ENCODE measurements at places on chromosomes 1 and 21.

DNA sequence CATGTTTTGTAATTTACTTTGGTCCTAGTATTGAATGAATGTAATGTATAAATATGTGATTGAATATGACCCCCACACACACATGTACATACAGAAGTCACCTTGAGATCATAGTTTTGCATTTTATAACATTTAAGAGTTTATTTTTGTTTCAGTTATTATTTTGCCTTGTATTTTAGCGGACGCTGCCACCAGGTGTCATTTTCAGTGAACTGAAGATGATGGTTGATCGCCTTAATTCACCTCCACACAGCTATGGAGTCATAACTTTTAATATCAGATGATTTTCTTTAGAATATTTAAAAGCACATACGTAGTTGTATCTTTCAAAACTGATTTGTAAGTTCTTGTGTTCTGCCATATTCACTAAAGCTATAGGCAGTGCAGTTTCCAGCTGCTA is 130.4 kb downstream of the DYRK1A start:
- DNase-seq, result no peak

DNA sequence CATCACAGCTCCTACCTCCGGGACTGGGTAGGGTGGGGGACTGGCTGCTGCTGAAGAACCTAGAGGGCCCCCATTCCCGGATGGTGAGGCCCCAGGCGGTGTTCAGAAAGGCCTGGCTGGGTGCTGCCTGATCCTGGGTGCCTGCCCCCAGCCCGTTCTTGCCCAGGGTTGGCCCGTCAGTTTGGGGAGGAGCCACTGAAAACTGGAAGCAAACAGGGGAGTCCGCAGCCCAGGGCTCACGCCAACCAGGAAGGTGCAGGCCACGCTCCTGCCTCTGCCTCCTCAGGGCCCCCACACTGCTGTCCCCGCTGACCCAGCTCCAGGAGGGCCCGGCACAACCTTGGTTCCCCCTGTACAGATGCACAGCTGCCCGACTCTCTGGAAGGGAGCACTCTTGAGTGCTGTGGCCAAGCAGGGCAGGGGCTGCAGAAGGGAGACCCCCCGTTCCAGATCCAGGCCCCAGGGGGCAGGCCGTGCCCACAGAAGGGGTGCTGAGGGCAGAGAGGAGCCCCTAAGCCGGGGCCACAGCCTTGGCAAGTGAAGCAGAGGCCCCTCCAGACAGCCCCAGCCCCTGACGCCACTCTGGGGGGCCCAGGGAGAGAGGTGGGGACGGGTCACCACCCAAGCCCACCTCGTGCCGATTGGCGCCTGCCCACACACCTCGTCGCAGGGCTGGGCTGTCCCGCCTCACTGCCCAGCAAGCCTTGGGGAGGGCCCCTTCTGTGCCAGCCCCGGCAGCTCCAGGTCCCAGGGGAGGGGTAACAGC is 5.5 kb downstream of the C1QTNF12 start:
- DNase-seq, result no peak

- no peak for DNase-seq
Observed at GRCh38 chr1:198472119-198472518, 68.4 kb downstream of the ATP6V1G3 start.

DNA sequence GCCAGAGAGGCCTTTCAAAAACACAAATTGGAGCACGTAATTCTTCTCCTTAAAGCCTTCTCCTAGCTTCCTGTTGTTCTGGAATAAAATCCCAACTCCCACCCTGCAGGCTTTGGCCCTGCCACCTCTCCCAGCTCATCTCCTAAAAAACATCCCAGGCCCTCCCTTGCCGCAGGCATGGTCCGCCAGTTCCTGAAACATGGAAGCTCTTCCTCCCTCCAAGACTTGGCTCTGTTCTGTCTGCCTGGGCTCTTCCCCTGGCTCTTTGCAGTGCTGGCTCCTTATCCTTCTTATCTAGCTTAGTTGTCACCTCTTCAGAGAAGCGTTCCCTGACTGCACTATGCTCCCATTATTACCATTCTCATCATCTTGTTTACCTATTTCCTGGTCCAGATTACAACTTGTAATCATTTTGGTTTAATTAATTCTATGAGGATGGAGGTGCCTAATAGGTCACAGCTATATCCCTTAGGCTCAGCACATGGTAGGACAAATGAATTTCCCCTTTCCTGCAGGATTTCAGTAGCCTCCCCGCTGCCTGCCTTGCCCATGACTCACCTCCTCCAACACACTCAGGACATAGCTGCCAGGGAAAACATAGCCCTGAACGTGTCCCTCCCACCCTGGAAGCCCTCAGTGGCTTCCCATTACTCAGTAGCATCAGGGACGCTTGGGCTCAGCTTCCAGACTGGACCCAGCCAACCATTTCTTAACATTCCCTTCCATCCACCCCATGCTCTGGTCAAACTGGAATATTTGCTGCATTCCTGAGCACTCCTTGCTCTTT is 15.7 kb upstream of the IGSF21 start:
- no peak for DNase-seq

GRCh38 chr1:116586741-116587143 is 15.9 kb upstream of the CD58 start:
- no peak for DNase-seq

DNA sequence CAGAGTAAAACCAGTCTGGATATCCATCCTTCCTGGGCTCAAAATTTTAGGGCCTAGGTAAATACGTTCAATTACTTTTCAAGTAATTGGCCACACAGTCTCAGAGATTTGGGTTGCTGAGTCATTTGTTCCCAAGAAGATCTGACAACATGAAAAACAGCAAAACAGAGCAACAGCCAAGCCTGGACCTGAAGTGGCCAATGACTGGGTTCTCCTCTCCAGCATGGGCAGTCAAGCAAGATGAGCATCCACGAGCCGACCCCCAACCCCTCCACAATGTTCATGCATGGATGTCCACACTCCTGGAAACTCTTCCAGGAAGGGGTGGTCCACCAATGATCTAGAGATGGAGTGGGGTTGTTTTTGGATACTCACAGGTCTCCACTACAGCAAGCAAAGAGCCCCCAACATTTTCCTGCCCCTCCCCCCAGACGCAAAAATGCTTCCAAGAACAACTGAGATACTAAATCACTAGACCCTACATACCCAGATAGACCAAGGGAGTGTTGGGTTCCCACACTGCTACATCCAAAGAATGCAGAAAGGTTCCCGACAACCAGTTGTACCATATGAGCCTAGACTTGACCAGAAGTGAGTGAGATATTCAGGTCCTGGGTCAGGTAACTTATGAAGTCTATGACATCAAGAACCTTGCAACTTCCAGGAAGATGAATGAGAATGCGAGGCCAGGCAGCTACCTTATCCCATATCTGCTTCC is 73.0 kb downstream of the CD46 start:
- no peak for DNase-seq

DNA sequence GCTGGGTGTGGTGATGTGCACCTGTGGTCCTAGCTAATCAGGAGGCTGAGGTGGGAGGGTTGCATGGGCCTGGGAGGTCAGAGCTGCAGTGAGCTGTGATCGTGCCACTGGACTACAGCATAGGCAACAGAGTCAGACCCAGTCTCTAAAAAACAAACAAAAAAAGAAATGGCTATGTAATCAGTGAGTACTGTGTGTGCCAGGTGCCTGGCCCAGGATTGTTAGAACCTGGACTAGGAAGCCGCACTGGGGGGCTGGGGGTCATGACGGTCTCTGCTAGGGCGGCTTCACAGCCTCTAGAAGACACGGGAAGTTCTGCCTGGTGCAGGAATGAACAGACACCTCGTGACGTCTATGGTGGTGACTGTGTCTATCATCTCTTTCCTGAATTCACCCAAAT is 8.5 kb downstream of the TMEM9 start:
- no peak for DNase-seq

DNA sequence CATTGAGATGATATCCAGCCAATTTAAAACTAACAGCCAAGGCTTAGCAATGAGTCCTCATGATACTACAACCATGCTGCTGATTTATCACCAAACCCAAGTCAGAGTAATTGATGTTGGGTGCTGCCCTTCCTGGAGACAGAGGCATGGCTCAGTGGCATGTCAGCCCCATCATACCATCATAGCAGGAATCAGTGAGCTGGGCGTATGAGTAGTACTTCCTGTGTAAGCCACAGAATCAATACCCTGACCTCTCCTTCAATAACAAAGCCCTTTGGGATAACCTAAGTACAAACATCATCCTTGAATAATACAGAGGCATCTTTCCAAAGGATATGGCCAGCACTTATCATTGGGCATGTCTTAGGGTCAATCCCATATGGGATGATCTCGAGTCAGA is 3.0 kb upstream of the LCE1E start:
- DNase-seq, result no peak

DNA sequence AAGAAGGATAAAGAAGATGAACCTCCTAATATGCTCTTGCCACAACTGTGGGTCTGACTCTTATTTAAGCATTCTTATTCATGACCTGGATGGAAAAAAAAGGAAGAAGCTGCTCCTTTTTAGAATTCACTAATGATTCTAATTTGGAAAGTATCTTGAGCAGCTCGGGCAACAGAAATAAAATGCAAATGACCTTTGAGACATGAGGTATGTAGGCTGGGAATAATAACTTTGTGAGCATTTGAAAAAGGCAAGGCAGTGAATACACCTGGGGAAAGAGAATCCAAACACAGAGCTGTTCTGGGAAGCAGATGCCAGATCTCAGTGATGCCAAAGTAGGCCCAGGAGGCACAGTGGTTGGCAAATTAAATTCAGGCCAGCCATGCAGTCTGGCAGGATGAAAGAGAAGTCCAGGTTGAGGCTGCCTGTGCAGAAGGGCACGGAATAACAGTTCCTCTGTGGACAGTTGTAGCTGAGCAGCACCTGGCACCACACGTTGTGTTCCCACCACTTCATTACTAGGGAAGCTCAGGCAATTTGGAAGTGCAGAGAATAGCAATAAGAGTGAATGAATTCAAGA is 320.8 kb upstream of the ST6GALNAC5 start:
- no peak for DNase-seq

GRCh38 chr21:26964170-26964778 is 2.6 kb downstream of the ADAMTS5 start:
- DNase-seq, result peak; percentile 79

DNA sequence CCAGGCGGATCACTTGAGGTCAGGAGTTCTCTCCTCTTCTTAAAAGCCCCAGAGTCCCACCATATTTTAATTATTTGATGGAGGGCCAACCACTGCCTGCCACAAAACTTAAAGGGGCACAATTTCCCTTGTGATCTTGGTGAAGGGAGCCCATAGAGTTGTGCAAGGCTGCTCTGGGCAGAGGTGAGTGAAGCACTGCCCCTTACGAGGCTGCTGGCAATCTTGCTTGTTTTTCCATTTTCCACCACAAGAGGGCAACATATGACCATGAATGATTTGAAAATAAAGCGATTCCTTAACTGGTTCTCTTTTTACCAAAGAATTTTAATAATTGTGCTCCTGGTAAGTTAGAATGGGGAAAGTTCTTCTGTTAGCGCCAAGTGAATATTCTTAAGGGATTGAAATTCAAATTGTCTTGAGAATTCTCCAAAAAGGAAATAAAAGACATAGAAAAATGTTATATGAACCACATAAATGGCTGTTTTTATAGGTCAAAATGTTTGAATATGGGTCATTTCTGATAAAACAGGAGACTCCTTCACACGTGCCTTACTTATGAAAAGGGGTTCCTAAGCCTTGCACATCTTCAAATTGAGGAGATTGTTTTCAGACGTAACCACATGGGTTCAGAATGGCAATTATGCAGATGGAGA is 22.7 kb downstream of the PGM1 start:
- peak; percentile 76 for DNase-seq

DNA sequence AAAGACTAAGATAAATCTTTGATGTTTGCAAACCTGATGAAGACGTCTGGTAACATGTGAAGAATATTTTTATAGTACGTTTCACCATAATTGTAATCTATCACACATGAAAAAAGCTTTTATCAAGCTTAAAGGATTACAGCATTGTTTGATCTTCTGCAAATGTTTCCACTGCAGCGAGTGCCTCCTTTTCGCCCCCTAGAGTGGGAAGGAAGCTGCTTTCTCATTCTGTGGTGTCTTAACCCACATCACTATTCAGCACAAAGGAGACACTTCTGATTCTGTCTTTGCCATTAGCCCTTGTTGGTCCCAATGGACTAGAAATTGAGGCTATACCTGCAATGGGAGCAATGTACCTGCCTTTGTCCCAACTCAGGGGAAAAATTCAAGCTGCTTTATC is 46.0 kb upstream of the IL12RB2 start:
- DNase-seq, result no peak

DNA sequence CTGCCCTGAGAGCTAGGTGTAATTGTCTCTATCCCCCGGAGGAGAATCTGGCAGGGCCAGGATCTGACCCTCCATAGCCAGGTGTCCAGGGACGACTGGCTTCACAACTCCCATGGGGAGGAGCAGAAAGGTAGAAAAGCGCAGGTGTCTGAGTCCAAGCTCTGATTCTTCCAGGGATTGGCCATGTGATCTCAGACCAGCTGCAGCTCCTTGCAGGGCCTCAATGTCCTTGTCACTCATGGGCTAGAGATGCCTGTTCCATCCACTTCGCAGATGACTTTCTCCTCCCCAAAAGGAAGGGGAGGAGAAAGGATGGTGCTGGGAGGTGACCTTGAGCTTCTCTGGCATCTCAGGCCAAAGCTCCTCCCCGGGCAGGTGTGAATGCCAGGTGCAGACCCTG is 22.7 kb downstream of the HSPG2 start:
- no peak for DNase-seq

GRCh38 chr21:45108808-45109781 is 34.7 kb downstream of the ADARB1 start:
- DNase-seq, result no peak

GRCh38 chr21:36744190-36744559 is 45.3 kb downstream of the SIM2 start:
- no peak for DNase-seq

DNA sequence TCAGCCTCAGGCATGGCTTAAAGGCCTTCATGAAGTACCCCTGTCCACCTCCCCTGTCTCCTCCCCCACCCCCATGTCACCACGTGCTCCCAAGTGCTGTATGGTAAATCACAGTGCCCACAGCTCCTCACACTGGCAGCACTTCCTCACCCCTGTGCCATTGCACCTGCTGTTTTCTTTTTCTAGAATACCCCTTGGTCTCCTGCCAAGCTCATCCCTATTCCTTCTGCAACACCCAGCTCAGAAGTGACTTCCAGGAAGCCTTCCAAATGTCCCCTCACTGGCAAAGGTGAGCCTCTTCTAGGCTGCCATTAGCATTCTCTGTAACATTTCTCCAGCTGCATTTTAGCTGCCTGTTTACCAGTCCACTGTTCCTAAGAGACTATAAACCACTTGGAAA is 9.4 kb downstream of the AKNAD1 start:
- no peak for DNase-seq

DNA sequence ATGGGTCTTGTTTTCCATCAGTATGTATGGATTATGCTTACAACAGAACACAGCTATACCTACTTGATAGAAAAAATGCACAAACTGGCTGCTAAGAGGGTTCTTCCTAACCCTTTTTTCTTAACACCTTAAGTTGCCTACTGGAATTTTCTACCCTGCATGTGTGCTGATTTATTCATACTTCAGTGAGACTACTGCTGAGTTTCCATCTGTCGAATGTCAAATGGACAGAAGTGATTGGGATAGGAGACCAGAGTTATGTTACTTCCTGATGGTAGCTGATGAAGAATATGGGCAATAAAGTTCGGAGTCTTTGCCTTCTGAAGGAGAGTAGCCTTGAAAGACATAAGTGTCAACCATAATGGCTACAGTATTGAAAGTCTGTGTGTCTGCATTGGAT is 6.5 kb upstream of the DNM3 start:
- DNase-seq, result no peak

Data from renal pelvis (tissue), 12 donors.